ENCODE measurements at places on chromosomes 13 and 19.

DNA sequence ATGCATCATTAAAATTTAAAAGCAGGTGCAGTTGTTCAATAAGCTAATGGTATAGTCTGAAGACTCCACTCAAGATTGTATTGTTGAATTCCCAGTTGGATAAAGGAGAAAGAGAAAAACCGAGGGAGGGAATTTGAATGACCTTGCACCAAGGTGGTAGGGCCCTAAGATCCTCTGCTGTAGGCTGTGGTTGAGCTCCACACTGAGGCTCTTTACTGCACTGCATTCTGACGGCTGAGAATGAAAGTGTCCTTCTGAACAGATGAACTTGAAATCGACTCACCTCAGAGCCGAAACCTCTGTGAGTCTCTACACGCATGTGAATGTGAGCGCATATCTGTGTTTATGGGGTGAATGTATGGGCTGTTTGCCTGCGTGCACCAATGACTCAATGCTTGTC is 388.9 kb upstream of the DACH1 start:
- DNase-seq = peak; percentile 14

DNA sequence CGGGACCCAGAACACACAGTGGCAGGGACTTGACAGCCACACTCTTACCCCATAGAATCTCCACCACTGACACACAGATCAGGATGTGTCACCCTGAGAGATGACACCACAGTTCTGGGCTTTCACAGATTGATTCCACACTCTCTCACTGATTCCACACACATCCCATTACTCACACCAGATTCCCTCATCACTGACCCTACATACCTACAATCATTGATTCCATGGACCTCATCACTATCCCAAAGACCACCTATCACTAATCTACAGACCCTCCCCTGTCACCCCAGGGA is 57.6 kb upstream of the ZNF527 start:
- DNase-seq = no peak

DNA sequence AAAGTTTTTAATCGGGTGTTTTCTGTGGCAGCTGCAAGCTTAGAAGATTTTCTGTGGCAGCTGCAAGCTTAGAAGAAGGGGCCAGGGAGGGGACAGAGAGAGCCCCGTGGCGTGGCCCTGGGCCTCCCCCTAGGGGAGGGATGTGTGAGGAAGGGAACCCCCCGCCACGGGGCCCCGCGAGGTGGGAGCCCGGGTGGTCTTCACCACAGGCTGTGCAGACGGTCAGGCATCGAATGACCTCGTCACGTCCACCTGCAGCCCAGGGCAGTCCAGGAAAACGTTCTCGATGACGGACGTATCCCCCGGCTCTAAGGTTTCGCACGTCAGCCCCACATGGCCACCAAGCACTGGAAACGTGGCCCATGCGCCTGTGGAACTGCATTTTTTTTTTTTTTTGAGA is 8.6 kb downstream of the POLR2E start:
- no peak for DNase-seq

DNA sequence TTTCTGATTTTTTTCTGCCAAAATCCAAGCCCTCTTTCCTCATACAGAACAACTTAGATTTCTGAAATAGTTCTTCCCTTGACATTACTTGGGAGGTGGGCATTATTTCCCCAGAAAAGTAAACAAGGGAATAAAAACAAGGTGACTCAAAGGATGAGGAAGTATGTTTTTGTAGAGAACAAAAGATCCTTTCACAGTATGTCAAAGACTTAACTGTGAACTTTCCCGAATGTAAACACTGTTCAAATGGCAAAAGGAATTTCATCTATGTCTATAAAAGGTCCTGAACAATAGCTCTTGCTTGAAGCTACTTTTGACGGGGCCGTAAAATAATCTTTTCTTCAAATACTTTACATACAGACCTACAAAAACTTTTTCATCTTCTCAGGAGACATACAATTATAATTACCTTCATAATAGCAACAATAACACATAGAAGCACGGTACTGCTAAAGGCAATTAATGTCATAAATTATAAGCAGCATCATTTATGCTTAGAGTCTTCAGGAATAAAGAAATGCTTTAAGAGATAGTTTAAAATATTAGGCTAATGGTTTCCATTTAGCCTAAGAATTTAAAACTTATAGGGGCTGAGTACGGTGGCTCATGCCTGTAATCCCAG is 191.1 kb downstream of the RGCC start:
- DNase-seq = no peak

GRCh38 chr13:40787062-40787461 is 2.3 kb upstream of the SLC25A15 start:
- no peak for DNase-seq

DNA sequence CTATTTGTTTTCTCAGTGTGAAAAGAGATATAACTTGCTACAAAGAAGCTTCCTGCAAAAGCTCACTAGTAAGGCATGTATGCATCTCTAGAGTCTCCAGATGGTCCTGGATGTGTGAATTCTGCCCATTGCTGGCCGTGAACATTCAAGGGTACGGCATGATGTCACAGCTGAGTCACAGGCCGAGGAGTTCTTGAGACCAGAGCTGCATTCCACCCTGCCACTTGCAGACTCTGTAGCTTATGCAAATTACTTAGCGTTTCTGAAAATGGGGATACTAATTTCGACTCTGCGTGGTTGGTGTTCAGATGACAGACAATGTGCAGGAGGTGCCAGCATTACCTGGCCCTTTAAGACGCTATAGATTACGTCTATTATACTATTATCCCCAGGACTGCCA is 470.7 kb downstream of the ZNF536 start:
- DNase-seq = no peak

DNA sequence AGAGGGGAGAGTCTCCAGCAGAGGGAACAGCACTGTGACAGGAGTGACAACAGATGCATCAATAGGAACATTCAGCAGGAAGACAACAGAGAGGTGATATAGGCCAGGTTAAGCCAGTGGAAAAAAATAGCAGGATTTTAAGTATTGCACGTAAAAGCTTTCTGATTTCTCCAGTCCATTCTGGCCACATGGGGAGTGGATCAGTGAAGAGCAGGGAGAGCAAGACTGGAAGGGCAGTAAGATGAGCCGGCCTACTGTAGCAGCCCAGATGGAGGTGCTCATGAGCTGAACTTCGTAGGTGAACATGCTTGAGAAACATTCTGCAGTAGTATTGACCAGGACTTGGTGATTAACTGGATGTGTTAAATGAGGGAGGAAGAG is 1.7 kb downstream of the UTP14C start:
- DNase-seq = no peak

DNA sequence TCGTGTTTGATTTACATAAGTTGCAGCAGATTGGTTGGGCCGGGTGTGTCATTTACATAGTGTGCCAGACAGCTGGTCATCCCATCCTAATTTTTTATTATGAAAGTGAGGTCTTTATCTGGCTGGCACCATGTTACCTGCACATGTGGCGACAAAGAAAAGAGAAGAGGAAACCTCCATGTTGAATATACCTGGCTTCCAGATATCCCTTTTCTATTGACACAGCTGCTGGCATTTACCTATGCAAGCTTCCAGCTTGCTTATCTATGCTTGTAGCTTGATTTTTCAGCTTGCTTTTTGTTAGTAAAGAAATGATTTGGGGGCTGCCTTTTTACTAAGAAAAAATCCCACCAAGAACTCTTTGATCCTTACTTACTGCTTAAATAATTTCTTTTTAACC is 681.3 kb upstream of the SLITRK1 start:
- DNase-seq = no peak

- DNase-seq = no peak
These were observed 14.3 kb downstream of the COL5A3 start for GRCh38 chr19:9995999-9996398.

- DNase-seq = no peak
These were observed 5.4 kb upstream of the RASAL3 start for GRCh38 chr19:15469513-15470297.

DNA sequence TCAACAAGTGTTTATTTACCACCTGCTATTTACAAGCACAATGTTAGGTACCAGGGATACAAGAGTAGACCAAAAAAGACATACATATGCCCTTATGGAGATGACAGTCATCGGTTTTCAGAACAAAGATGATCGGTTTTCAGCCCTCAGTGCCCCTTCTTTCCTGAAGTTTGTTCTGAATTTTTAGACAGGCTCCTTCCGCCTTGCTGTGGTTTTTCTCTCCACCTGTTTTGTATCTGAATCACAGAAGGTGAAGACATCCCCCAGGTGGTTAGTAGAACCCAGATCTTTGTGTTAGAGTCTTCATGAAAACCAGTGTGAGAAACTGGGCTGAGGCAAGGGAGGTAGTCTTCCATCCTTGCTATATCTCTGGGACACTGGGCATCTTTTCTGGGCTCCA is 23.5 kb downstream of the ACTL9 start:
- no peak for DNase-seq

GRCh38 chr19:49843265-49843664 is 7.7 kb upstream of the PTOV1 start:
- DNase-seq = no peak

- no peak for DNase-seq
These were observed 1589.1 kb upstream of the SPRY2 start for GRCh38 chr13:81929988-81930387.

- DNase-seq = no peak
These were observed 203.6 kb downstream of the DCLK1 start for GRCh38 chr13:35927567-35928021.

DNA sequence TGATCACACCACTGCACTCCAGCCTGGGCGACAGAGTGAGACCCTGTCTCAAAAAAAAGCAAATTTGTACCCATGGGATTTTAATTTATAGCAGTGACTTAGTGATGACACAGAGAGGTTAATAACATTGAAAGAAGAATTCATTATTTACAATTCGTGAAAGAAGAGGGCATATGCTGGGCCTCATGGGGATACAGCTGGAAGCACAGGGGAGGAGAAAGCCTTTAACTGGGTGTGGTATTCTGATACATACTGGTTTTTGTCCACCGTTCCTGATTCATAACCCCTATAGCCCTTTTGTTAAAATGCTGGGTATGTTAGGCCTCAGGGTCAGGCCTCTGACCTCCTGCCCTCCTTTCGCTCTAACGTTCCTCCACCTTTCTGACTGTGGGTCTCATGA is 10.9 kb downstream of the ZNF264 start:
- DNase-seq = no peak

DNA sequence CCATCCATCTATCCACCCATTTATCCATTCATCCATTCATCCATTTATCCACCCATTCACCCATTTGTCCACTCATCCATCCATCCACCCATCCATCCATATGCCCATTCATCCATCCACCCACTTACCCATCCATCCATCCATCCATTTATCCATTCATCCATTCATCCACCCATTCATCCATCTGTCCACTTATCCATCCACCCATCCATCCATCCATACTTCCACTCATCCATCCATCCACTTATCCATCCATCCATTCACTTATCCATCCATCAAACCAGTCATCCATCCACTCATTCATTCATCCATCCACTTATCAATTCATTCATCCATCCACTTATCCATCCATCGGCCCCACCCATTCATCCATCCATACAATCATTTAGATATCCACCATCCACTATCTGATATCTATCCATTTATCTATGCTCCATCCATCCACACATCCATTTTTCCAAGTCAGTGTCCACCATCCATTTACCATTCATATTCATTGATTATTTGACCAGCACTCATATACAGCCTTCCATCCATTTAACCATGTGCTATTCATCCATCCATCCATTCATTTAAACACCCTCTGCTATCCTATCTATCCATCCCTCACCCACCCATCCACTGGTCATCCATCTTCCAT is 2.8 kb downstream of the TMEM221 start:
- no peak for DNase-seq

DNA sequence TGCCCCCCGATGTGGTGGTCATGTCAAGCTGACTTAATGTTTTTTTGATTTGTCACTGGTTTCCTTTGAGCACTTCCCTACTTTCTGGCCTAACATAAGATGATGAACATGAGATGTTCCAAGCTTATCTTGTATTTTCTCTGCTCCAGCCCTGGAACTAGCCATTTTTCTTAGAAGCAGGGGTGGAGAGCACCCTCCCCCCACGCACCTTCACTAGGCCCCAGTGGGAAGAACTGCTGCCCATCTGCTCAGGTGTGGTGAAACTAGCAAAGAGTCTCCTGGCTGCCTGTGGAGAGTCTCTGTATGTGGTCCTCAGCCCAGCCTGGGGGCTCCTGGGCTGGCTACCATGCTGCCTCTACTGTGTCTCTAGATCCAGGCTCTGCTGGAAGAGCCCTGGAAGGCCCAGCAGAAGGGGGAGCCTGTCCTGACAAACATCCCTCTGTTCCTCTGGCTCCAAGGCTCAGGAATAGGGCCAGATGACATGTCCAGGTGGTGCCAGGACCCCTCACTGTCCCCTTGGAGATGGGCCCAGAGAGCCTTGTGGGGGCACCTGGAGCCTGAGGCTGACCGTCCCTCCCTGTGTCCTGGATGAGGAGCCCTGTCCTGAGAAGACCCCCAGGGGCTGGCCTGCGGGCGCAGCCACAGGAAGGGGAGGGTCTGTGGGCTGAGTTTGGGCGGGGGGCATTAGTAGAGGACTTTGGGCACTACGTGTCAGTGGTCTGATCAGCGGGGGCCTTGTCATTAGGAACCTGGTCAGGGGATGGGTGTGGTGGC is 4.8 kb upstream of the ZNF14 start:
- DNase-seq = no peak

DNA sequence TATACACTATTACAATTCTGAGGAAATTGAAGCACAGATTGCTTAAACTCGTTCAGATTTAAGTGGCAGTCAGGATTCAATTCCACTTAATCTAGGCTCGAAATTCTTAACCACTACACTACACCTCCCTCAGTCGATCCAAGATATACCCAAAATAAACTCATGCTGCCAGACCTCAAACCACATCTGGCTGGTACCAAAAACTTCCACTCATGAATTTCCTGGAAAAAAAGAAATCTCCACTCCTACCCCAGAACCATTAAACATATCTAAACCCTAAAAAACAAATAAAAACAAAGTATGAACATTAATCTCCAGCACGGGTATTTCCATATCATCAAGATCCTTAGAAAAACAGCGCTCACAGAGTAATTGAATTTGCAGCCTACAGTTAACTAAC is 1.1 kb downstream of the ZFP30 start:
- DNase-seq = peak; percentile 57

All from NCI-H1417 (cell line).